B cell (primary cell): ENCODE measurements at places on chromosomes 2 and 18.

DNA sequence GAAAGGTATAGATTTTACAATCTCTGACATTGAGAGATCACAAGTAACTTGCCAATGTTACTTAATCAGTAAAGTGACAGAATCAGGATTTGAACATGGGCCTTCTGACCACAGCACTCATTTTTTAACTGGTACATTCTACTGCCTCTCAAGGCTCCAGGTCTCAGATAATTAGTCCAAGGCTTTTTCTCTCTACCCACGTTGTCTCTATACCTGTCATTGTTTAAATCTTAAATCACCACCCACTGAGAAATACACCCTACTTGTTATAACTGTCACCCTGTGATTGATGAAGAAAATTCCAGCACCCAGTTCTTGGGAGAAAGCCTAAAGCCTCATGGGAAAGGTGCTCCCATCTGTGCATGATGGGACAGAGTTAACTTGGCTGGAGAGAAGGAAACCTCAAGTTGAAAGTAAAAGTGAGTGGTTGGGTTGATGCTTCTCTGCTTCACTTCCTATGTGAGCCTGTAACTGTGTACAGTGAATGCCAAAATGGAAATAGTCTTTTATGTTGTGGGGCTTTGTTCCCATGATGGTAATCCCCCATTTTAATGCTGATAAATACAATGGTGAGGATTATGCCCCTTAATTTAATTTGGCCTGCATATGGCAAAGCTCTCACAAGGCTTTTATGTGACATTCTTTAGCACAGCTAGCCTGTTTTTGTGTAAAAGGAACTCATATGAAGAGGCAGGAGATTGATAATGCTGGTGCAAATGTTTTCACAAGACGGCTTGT, 190.1 kb upstream of the SP5 start:
- DNase-seq, result no peak

- no peak for DNase-seq
Observed at GRCh38 chr2:143290221-143290620, 161.0 kb downstream of the ARHGAP15 start.

GRCh38 chr2:166516712-166517303, 22.8 kb upstream of the SCN7A start:
- DNase-seq, result no peak

DNA sequence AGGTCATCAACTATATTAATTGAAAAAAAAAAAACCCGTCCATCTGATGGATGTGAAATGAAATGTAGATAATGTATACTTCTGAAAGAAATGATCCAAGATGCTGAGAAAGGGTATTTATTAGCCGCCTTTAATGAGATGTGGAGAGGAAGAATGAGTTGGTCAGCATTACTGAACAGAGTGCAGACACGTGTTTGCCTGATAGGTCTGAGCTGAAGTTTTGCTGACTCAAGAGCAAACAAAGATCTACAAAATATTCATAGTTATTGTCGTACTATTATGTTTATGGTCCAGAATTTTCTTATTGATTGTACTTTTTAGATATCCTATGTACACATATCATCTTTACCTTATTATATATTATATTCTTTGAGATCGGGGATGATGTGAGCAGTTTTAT, 235.3 kb downstream of the RDH14 start:
- no peak for DNase-seq

GRCh38 chr2:150618245-150618895, 130.9 kb upstream of the RND3 start:
- DNase-seq, result no peak

- DNase-seq, result no peak
Observed at GRCh38 chr2:68294913-68295312, 24.8 kb downstream of the CNRIP1 start.

- DNase-seq, result no peak
Observed at GRCh38 chr2:128289439-128289838, 29.2 kb downstream of the HS6ST1 start.

DNA sequence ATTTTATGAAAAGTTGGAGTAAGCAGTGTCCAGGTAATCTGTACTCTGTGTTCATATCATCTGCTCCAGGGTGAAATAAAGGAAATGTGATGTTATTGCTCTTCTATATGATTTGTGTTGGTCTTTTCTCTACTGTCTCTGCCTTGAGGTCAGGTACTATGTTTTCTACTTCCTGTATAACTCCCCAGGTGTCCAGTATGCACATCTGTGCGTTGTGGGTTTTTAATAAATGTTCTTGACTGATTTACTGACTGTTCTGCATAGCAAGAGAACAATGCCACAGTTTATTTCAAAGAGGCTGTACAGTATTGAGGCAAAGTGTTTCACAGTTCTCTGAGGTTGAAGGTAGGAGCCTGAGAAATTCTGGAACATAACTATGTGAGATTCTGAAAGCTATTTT, 89.7 kb downstream of the BABAM2 start:
- peak; percentile 8 for DNase-seq

- no peak for DNase-seq
Observed at GRCh38 chr18:995629-996028, 91.0 kb downstream of the ADCYAP1 start.

GRCh38 chr2:121197369-121198091, 87.5 kb downstream of the TFCP2L1 start:
- DNase-seq, result no peak

GRCh38 chr2:223959688-223960087, 2.4 kb downstream of the MRPL44 start:
- no peak for DNase-seq

GRCh38 chr2:97745474-97746174, 32.2 kb downstream of the ZAP70 start:
- peak; percentile 32 for DNase-seq

DNA sequence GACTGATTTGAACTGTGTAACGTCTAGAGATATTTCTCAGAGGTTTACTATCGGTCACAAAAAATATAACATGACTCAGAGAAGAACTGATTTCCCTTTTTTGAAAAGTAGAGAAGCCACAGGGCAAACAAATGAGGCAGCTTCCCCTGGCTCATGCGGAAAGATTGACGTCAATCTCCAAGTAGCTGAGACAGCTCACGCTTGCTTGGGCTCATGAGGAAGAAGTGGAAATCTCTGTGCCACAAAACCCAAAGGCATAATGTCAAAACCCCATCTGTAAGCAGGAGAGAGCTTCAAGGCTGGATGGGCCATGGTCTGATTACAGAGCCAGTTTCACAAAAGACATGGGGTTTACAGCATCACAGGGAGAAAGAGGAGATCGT, 188.1 kb downstream of the ARL4C start:
- DNase-seq, result peak; percentile 91

DNA sequence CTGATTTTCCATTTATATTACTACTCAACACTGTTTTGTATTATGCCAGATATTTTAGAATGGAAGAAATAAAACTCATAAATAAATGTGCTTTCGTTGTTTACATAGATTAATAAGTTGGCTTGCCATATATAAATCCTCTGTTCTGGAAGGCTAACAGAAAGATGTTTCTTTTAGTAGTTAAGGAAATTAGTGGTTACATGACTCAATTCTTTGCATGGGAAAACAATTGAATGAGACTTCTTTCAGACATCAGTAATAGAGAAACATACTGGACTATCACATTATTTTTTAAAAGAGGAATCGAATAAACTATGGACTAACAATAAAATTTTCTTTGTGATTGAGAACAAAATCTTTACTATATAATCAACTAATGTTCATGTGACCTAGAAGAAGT, 336.5 kb downstream of the KCNS3 start:
- no peak for DNase-seq

DNA sequence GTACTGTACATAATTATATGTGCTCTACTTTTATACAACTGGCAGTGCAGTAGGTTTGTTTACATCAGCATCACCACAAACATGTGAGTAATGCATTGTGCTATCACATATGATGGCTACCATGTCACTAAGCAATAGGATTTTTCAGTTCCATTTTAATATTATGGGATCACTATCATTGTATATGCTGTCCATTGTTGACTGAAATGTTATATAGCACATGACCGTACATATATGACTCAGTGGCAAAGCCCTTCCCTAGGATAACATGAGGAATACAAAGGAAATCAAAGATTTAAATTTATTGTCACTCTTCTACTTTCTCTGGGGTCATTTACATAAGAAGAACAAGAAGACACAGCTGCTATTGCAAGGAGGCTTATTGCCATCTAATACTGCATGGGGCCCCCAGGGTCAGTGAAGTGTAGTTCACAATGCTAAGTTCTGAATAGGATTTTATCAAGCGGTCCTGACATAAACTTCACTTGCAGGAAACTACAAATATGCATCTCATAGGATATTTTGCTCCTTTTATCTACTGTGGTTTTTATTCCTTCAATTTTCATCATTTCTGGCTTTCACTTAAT, 21.8 kb downstream of the PDE1A start:
- DNase-seq, result no peak

GRCh38 chr2:241310917-241311566, 4.4 kb downstream of the HDLBP start:
- DNase-seq, result peak; percentile 46

- DNase-seq, result no peak
Observed at GRCh38 chr2:173390036-173390435, 35.4 kb downstream of the CDCA7 start.

DNA sequence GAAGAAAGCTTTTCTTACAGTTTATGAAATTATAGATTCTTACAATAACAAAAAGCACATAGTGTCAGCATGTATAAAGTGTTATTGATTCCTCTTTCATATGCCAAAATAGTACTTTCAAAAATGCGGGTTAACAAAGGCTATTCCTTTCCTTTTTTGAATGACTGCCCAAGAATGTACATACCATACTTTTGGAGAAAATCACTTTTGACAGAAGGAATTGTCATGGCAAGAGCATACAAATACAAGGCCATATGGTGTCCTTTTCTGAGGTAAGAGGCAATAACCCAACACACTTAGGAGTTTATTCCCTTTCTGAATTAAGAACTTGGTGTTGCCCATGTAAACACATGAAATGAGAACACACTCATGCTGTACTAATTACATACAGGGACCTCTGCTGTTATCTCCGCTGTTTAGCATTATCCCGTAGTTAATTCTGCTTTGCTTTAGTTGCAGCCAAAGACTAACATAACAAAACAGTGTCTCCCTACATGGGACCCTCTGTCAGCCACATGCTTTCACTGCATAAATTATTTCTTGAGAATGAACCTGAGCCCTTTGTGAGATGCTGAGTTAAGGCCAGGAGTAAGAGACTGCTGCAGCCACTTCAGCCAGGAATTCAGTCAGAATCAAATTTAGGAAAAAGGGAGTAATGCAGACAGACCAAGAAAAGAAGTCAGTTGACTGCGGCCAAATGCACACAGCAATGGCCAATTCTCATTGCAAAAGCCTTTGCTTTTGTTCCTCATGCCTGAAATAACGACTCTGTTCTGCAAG, 67.0 kb downstream of the CDH2 start:
- DNase-seq, result no peak

GRCh38 chr2:69589973-69590652, 53.4 kb downstream of the AAK1 start:
- DNase-seq, result no peak

DNA sequence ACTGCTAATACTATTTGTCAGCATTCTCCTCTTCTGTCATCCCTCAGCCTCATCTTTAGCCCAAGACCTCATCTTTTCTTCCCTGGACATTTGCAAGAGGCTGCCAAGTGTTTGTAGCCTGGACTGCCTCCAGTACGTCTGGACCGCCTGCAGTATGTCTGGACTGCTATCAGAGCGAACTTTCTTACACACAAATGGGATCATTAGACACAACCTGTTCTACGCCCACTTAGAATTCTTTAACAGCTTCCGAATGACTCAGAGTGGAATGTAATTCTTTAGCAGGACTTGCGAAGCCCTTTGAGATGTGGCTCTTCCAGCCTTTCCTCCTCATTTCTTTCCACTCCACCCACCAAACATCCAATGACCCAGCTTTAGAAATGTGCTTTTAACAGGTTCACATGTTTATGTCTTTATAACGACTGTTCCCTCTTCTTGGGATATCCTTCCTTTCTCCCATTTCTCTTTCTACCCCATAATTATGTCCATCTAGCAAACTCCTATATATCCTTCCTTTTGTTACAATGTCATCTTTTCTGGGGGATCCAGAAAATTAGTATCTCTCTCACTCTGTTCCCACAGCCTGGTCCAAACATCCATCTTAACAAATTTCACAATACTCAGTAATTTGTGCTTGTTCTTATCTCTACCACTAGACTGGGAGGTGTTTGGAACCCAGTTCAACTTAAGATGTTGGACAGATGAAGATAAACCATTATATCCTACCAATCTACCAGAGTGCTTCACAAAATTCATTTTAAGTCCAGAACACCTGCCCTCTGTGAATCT, 171.3 kb upstream of the PGAP1 start:
- DNase-seq, result no peak

- no peak for DNase-seq
Observed at GRCh38 chr2:142045641-142046040, 85.2 kb downstream of the LRP1B start.

DNA sequence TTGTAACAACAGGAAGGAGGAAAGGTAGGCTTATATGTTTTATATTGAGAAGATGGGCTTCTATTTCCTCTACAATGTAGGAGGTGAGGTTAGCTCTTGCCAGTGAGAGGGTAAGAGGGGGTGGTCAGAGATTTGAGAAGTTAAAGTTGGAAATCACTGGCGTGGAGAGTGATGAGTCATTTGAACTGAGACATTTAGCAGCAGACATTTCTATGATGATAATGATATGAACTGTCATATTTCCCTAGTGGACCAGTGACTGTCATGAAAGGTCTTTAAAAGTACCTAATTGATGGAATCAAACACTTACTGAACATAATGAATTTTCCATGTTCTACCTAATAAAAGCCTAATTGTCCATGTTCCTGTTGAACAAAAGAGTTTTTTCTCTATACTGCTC, 126.1 kb downstream of the FAM161A start:
- DNase-seq, result no peak

DNA sequence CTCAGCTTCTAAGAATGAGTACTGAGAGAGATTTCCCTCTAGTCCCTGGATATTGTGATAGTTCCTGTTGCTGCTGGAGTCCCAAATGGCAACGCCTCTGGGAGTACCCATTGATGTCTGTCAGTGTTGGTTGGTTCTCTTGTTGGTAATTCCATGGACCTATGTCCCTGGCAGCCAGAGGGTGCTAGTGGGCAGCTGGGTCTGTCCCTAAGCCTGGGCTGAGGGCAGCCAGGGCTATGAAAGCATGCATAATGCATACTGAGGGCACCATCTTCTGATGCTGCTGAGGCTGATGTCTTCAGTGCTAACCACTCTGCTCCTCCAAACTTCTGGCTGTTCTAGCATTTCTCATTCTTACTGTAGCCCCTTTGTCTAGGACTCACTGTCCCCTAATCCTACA, 35.9 kb downstream of the NABP1 start:
- DNase-seq, result no peak

- no peak for DNase-seq
Observed at GRCh38 chr2:109058802-109059201, 69.8 kb upstream of the EDAR start.
